ENCODE measurements at places on chromosomes 5 and 9.
A peak's percentile ranks its signal among the peaks of the same experiment; 100 is the strongest.

- no peak for DNase-seq
Observed at GRCh38 chr9:92440751-92441046, 16.4 kb upstream of the OMD start.

DNA sequence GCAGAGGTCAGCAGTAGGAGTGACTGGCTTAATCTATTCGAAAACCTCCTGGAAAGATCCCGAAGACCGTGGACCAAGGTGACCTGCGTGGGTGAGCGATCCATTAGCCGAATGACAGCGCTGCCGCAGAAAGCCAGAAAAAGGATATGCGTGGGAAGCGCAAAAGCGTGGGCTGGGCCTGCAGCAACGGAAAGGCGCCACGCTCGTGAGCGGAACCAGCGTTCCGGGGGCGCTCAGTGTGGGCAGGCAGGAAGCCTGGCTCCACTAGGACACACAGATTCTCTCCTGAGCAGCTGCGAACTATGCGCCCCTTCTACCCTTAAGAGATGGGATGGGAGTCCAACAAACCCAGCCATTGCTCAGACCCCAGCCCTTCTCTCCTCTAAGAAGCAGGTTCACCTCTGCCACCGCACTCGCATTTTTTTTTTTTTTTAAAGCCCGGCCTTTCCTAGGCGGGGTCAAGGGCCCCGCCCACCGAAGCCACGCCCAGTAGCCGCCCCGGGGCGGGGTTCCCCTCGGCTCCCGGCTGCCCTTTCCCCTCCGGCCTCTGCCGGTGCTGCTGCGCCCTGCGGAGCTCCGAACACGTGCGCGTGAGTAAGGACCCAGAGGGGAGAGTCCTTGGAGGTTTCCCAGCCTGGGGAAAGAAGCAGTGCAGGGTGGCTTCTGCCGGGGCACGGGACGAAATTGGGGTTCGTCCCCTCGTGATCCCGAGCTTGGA lies 19.8 kb upstream of the MATR3 start:
- DNase-seq, result peak; percentile 88

DNA sequence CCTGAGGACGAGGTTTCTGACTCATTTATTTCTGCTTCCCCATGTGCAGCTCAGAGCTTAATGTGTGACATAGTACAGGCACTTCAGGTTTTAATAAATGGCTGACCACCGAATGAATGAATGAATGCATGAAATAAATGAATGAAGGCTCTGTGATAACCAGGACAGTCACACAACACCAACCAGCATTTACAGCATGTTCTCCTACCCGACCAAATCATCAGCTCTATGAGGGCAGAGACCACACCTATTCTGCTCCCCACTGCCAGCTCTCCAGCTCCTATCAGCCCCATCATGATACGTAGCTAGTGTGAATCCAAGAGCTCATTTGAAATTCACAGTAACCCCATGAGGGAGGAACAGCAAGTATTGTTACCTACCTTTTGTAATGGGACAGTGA lies 4.8 kb downstream of the TMOD1 start:
- no peak for DNase-seq

DNA sequence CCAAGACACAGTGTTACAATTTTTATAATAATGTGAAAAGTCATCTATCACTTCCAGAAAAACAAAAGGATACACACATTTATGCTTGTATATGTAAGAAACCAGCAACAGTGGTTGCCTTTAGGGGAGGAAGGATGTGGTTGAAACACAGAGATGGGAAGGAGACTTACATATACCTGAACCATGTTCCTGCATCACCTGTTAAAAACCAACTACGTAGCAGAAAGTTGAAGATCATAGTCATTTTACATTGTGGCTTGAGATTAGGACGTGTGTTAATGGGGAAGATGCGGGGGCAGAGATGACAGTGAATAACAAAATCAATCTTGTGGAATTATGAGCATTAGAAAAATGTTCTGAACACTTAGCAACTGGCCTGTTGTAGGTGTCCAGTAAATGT lies 307.3 kb downstream of the MLLT3 start:
- no peak for DNase-seq

GRCh38 chr9:120396931-120397330 lies 183.0 kb downstream of the CDK5RAP2 start:
- DNase-seq, result no peak

DNA sequence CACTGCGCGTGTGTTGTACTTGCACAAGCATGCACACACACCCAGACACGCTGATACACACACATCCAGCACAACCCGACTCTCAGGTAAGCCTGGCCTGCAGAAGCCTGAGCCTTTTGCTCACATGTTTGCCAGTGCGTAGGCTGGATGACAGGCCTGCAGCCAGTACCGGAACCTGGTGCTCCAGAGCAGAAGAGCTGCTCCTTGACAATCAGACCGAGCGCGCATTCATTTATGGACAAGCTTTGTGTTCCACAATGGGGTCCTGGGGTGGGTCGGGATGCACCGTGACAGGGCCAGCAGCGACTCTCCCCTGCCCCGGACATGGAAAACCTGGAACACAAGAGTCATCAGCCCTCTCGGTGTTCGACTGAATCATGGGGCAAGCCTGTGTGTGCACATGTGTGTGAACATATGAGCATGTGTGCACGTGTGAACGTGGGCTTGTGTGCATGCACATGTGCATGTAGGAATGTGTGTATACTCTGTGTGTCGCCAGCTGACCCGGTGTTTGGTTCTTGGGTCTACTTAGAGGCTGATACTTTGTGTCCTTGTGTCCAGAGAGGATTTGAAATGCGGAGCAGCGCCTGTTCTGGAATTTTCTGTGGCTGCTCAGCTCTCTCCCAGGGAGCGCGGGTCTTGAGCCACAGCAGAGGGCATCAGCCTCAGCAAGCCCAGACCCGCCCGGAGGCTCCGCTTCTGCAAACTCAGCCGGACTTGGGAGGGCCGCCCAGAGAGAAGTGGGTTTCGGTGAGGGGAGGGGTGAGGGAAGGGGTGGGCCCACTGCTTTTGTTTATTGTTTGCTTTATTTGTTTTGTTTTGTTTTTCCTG lies 32.2 kb downstream of the IRX4 start:
- no peak for DNase-seq

GRCh38 chr9:90988318-90988717 lies 186.7 kb downstream of the SYK start:
- no peak for DNase-seq

DNA sequence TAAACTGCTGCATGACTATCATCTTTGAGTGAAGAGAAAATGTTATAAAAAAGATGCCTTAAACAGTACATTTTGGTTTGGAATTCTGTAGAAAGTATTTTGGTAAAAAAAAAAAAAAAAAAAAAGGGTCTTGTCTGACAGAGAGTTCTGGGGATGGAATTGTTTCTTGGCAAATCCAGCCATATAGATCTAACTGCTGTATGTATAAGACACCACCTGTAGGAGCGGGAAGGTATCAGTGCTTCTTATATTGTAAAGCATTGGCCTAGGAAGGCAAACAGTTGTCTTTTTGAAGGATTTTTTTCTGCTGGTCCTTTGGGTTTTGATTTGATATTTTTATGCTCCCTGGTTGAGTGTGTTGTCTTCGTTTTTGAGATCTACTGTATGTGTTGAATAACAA lies 2.8 kb downstream of the PURA start:
- DNase-seq, result no peak

- no peak for DNase-seq
Observed at GRCh38 chr5:96816991-96817390, 9.2 kb upstream of the ERAP1 start.

- DNase-seq, result no peak
Observed at GRCh38 chr5:113177225-113177624, 200.6 kb downstream of the DCP2 start.

- DNase-seq, result no peak
Observed at GRCh38 chr9:95065224-95065623, 252.3 kb downstream of the FANCC start.

- no peak for DNase-seq
Observed at GRCh38 chr5:82259172-82259800, 18.9 kb downstream of the RPS23 start.

DNA sequence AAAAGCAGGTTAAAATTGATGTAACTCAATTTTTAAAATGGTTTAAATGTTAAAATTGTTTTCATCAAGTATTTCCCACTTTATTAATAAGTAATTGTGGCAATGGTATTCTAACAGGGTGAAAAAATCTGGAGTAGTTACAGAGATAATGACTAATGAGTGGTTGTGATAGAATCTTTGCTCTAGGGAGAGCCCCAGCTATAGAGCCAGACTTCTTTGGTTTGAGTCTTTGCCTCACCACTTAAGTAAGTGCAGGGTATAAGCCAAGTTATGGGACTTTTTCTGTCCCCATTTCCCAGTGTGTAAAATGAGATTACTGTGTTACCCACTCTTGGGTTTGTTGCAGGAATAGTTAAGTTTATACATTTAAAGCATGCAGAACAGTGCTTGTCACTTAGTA lies 158.1 kb downstream of the FER start:
- no peak for DNase-seq

- DNase-seq, result no peak
Observed at GRCh38 chr5:57315941-57316340, 142.1 kb downstream of the GPBP1 start.

GRCh38 chr9:131641618-131642495 lies 96.5 kb downstream of the PRRT1B start:
- DNase-seq, result no peak

GRCh38 chr5:153158608-153159007 lies 331.9 kb upstream of the GRIA1 start:
- DNase-seq, result no peak

DNA sequence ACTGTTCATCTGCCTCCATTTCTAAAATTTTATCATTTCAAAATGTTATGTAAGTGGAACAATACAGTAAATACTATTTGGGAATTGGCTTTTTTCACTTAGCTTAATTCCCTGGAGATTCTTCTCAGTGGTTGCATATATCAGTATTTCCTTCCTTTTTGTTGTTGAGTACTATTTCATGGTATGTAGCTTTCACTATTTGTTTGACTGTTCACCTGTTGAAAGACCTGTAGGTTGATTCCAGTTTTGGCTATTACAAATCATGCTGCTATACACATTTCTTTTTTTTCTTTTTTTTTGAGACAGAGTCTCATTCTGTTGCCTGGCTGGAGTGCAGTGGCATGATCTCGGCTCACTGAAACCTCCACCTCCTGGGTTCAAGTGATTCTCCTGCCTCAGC lies 33.0 kb upstream of the PWWP2A start:
- DNase-seq, result no peak

DNA sequence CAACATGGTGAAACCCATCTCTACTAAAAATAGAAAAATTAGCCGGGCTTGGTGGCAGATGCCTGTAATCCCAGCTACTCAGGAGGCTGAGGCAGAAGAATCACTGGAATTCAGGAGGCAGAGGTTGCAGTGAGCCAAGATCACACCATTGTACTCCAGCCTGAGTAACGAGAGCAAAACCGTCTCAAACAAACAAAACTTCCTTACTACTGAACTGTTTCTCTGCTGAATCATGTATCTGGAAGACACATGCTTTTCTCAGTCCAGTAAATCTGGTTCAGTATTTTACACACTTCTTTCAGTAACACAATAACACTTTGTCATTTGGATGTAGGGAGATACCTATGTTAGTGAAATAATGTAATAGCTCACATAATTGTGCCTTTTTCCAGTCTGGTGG lies 7.9 kb downstream of the TRMT10B start:
- no peak for DNase-seq

GRCh38 chr9:122387536-122387935 lies 16.7 kb downstream of the PTGS1 start:
- DNase-seq, result no peak

- DNase-seq, result no peak
Observed at GRCh38 chr9:82192211-82192610, 203.6 kb downstream of the SPATA31D1 start.

- no peak for DNase-seq
Observed at GRCh38 chr5:132754947-132755346, 7.7 kb downstream of the CCNI2 start.

DNA sequence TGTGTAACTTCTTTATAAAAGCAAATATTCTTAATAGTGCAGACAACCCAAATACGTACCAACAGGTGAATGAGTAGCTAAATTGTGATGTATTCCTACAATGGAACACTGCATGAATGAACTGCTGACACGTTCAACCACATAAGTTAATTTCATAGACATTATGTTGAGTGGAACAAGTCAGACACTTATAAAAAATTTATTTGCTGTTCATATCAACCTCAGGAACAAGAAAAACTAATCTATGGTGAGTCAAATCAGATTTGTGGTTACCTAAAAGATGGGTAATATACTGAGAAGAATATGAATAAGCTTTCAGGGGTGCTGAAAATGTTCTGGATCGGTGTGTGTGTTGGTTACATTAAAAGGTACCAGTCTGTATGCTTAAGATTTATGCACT lies 35.7 kb downstream of the INVS start:
- no peak for DNase-seq

DNA sequence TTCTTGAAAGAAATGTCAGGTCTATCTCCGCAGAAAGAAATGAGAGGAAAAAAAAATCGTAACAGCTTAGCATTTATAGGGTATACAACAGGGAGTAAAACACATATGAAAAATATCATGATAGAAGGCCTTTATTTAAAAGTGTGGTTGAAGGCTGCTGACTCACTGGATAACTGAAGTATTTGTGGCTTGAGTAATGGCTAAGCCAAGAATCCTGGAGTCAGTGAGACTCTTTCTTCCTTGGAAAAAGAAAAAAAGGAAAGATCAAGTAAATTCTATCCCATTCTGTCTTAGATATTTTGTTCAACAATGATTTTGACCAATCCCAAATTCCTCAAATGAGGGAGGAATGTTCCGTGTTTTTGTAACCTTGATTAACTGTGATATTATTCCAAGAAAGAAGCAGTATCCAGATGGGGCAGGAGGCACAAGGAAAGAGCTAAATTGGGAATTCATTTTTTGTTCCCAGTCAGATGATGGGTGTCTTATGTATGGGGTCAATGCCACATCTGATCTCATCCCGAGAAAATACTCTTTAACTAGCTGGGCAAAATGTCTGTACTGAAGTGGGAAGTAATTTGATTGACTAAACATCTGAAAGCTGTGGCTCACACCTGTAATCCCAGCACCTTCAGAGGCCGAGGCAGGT lies 64.3 kb upstream of the MYO10 start:
- no peak for DNase-seq

DNA sequence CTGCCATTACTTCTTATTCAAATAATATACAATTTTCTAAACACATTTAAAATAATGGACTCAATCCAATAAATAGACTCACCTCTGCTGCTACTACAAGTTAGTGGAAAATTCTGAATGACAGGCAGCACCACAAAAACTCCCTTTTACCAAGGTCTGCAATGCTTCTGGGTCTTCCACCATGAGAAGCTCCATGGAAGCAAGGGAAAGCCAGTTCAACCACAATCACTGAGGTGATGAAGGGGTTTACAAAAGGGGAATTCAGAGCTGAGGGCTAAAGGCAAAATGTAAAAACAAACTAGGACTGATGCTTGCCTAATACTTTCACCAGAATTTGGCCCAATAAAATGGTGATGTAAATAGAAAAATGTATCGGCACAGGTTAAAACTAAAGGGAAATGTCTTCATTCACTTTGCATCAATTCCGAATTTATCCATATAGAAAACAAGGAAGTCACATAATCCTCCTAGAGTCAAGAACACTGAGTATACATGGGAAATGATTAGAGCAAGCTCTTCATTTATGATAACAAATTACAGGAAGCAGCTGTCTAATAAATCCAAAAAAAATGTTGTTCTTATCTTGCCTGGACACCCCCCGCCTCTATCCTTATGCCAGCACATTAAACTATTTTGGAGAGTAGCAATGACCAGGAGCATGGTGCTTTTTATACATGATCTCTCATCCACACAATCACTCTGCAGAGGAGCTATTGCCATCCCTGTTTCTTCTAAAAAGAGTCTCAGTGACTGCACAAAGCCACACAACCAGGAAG lies 66.3 kb upstream of the NFIB start:
- no peak for DNase-seq

All from activated naive CD4-positive, alpha-beta T cell treated with Interleukin-2 at 50 U/mL for 16 hours (primary cell).